Activated T-cell treated with anti-CD3 and anti-CD28 coated beads, Interleukin-2, amount 50 U/mL, for 72 hours (primary cell): ENCODE measurements at places on chromosomes 2 and 18. TPM values are rescaled to one million over a fixed set of nuclear protein-coding genes. Genes with fewer than 3 reads are reported as not detected.

Gene FBLN7
- total RNA-seq: 30.6 TPM

Gene SLC38A11
- total RNA-seq: not detected

Gene CRACDL
- 0.79 TPM for total RNA-seq

Gene DTNA
- 0.84 TPM for total RNA-seq

Gene COLEC12
- not detected for total RNA-seq

Gene IGFBP5
- not detected for total RNA-seq

Gene C1GALT1C1L
- not detected for total RNA-seq

Gene DAW1
- total RNA-seq: not detected

DNA sequence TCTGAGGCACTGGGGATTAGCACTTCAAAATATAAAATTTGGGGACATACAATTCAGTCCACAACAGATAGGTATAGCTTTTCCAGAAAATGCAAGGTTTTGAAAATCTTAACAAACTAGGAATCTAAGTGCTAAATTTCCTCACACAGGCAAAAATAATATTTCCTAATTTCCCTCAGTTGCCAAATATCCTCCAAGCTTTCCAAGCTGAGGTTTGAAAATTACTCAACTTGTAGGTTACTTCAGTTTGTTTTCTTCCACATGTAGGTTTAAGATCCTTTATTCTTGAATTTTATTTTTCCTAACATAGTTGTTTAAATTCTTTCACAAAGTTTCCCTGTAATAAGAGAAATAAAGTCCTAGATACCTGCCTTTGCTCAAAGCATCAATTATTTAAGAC lies 192.9 kb upstream of the NRXN1 start:
- H3K36me3 ChIP-seq: no peaks in the 10 kb centered on the region
- no peaks in the 10 kb centered on the region for H3K4me1 ChIP-seq
- no peaks in the 10 kb centered on the region for H3K27me3 ChIP-seq
- DNase-seq: no peak
- H3K27ac ChIP-seq: no peak overlapping the region

DNA sequence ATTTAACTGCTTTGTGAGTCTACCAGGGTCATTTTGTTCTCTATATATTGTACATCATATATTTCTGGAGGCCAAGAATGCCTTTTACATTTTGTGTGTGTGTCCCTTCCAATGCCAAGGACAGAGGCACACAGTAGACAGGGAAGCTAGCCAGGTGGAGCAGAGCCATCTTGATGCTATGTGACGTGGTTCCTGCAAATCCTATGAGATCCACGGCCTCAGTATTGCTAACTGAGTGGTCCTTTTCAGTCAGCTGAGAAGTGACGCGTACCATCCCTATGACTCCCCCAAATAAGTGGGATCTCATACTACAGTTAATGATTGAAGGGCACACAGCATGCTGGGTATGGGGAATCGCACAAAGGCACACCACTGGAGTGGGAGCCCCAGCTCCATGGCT lies 27.3 kb downstream of the CCDC141 start:
- no peaks in the 10 kb centered on the region for H3K27me3 ChIP-seq
- no peak overlapping the region for H3K4me3 ChIP-seq
- peaks cover 28% of the 10 kb centered on the region for H3K4me1 ChIP-seq
- DNase-seq: no peak

DNA sequence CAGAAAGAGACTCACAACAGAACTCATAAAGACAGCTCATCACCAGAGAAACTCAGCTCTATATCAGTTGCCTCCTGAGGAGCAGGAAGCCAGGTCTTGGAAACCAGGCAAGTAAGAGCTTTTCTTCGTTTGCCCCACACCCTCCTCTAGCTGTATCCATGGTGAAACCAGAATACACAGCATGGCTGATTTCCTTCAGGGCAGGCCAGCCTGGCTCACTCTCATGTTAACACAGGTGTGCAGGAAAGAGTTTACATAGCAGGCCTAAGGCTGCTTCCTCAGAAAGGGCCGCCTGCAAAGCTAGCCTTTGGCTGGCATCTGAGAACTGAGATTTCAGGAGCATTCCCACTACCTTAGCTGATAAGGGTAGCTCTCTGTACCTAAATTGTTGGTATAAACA lies 65.7 kb downstream of the KLHL14 start:
- DNase-seq: no peak
- no peaks in the 10 kb centered on the region for H3K36me3 ChIP-seq
- no peaks in the 10 kb centered on the region for H3K4me1 ChIP-seq

- H3K27ac ChIP-seq: no peak overlapping the region
- H3K27me3 ChIP-seq: no peaks in the 10 kb centered on the region
- no peaks in the 10 kb centered on the region for H3K36me3 ChIP-seq
- H3K4me1 ChIP-seq: peaks cover 67% of the 10 kb centered on the region
- no peak for DNase-seq
These were observed 5.0 kb downstream of the MAL start for GRCh38 chr2:95030496-95030895.

GRCh38 chr18:47912794-47913585 lies 17.5 kb downstream of the SMAD2 start:
- H3K27me3 ChIP-seq: no peaks in the 10 kb centered on the region
- peak overlapping the region; percentile 75 for H3K27ac ChIP-seq
- DNase-seq: no peak
- H3K4me3 ChIP-seq: peak overlapping the region; percentile 61
- H3K4me1 ChIP-seq: peaks cover 97% of the 10 kb centered on the region
- peaks cover 6% of the 10 kb centered on the region for H3K36me3 ChIP-seq

- H3K4me3 ChIP-seq: no peak overlapping the region
- peaks cover 7% of the 10 kb centered on the region for H3K27me3 ChIP-seq
- no peak for DNase-seq
- no peaks in the 10 kb centered on the region for H3K36me3 ChIP-seq
- no peak overlapping the region for H3K27ac ChIP-seq
These were observed 253.2 kb upstream of the CTAGE1 start for GRCh38 chr18:22670914-22671313.

DNA sequence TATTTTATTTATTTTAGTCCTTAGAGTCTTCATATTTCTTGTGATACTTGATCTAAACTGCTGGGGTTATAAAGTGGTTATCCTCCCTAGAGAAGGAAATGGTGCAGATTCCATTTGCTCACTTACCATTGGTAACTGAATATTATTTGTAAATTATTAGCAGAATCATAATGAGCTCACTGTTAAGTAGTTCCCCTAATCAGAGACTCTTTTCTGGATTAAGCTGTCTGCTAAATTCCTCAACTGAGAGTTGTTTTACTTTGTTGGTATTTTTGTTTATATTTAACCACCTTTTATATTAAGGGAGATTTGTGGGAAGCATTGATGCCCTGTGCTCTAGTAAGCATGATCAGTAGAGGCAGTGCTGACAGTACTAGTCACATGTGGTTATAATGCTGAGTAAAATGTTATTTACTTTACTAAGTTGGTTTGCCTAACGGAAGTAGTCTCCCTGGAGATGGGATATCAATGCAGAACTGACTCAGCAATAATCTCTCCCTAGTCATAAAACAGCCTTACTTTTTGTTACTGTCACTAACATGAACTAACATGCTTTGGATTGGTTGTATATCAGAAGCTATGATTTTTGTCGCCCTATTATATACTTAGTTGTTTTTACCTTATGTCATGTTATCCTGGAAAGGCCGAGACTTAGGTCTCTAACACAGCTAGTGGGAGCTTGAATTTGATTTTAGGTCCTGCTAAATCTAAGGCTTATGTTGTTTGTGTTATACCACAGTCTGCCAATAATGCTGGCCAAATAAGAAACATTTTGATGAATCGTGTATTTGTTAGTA lies 166.7 kb downstream of the MCFD2 start:
- peaks cover 18% of the 10 kb centered on the region for H3K4me1 ChIP-seq
- no peak overlapping the region for H3K27ac ChIP-seq
- no peak overlapping the region for H3K4me3 ChIP-seq
- DNase-seq: no peak
- no peaks in the 10 kb centered on the region for H3K27me3 ChIP-seq
- peaks cover 3% of the 10 kb centered on the region for H3K36me3 ChIP-seq

- H3K27me3 ChIP-seq: no peaks in the 10 kb centered on the region
- no peak overlapping the region for H3K4me3 ChIP-seq
- no peaks in the 10 kb centered on the region for H3K4me1 ChIP-seq
These were observed 382.7 kb upstream of the KLHL29 start for GRCh38 chr2:23002234-23002633.

DNA sequence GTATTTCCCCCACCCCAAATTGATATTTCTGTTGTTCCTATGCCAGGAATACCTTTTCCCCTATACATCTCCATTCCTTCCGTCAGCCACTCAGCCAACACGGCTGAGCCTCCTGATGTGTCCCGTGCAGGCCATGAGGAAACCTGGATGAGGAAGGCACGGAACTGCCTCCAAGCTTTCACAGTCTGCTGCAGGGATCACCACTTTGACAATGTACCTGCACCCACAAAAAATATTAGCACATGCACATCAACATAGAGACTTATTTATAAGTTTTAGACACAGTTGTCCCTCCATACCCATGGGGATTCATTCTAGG lies 101.4 kb upstream of the PPP1CB start:
- H3K4me1 ChIP-seq: peaks cover 35% of the 10 kb centered on the region
- DNase-seq: no peak
